ENCODE measurements at places on chromosomes 2 and 18.

GRCh38 chr2:7709907-7710306 lies 792.7 kb downstream of the RNF144A start:
- no peak for DNase-seq

GRCh38 chr2:225998653-225999052 lies 599.1 kb downstream of the NYAP2 start:
- DNase-seq, result no peak

- no peak for DNase-seq
Measured at GRCh38 chr2:96121414-96121813, 5.0 kb upstream of the ADRA2B start.

- DNase-seq, result no peak
Measured at GRCh38 chr2:63875131-63875527, 33.4 kb downstream of the UGP2 start.

- no peak for DNase-seq
Measured at GRCh38 chr2:186653511-186653910, 40.3 kb upstream of the FAM171B start.

- DNase-seq, result no peak
Measured at GRCh38 chr2:74947703-74948102, 10.7 kb upstream of the POLE4 start.
